ENCODE measurements at places on chromosomes 2 and 18.

DNA sequence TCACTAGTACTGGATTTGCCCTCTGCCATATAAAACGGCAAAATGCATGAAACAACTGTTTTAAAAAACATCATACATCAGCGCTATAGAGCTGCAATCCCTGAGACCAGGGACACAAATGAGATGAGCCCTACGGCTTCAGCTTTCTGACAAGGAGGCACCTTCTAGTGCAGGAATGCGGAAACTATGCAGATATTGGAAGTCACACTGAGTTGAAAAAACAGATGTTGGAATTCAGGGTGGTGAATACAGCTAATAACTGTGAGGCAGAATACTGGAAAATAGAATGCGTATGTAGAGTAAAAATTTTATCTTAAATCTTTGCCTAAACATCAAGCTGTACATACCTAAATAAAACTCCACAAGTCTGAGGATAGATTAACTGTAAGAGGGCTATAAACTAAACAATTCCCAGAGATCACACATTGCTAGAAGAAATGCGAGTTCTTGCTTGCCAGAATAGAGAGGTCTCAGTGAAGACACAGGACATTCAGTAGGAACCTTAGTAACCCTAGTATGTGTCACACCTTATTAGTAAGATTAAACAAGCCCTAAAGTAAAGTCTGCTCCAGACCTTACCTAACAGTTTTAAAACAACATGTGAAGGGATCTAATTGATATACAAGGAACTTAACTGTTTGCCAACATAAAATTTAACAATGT lies 541.4 kb upstream of the DDX18 start:
- DNase-seq: no peak

DNA sequence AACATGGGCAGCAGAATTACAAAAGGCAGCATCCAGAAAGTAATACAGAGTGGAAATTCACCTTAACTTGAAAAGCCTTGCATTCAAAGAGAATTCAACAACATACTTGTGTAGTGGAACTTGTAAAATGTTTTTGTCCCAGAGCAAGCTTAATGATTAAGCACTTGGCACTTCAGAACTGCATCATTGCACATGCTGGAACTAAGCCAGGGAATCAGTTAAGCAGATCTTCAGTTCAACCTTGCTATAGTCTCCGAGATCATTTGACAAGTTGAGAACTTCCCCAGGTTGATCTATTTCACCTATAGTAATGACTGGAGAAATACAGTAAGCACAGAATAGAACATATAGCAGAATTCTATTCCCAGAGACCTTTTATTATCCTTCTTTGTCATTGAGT lies 1337.2 kb upstream of the NXPH2 start:
- DNase-seq: no peak

DNA sequence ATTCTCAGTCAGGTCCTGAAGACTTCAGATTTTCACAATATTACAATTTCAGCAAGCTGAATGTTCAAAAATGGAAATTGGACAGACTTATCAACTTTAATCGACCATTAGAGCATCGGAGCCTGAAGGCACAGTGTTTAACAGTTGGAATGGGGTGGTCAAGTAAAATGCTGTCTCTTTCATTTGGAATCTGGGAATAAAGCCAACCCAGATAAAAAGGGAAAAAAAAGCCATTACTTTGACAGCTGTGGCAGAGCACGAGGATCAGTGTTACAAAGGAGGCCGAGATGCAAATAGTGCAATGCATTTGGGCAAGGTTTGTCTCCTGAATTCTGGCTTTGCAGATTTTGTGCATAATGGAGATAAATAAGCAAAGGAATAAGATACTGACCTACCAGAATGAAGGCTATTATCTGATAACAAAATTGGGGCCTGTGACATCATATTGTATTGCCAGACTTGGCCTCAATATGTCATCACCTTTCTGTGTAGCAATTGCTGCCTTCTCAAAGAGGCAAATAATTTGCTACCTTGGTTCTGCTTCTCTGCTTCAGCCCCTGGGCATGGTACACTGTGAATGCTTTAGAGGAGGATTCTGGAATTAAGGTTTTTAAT lies 277.5 kb upstream of the KLHL29 start:
- peak; percentile 58 for DNase-seq

DNA sequence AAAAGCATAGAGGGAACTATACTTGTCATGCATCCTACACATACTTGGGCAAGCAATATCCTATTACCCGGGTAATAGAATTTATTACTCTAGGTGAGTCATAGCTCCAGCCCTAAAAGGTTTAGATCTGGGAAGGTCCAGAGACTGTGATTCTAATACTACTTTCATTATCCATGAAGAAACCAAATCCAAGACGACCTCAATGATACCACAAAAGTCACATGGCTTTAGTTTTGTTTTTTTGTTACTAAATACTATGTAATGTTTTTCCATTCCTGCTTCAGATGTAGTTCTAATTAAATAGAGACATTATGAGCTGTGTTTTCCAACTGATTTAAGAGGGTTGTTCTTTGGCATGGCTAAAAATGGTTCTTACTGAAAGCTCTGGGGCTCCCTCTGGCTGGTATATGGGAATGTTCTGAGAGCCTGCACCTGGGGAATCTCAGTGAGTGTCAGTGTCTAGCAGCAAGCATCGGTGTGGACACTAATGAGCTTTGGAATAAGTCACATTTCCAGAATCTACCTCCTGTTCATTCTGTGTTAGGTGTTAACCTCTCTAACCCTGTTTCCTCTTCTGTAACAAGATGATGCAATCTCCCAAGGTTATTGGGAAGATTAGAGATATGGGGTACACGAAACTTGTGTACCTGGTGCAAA lies 20.5 kb upstream of the IL1RL2 start:
- no peak for DNase-seq

DNA sequence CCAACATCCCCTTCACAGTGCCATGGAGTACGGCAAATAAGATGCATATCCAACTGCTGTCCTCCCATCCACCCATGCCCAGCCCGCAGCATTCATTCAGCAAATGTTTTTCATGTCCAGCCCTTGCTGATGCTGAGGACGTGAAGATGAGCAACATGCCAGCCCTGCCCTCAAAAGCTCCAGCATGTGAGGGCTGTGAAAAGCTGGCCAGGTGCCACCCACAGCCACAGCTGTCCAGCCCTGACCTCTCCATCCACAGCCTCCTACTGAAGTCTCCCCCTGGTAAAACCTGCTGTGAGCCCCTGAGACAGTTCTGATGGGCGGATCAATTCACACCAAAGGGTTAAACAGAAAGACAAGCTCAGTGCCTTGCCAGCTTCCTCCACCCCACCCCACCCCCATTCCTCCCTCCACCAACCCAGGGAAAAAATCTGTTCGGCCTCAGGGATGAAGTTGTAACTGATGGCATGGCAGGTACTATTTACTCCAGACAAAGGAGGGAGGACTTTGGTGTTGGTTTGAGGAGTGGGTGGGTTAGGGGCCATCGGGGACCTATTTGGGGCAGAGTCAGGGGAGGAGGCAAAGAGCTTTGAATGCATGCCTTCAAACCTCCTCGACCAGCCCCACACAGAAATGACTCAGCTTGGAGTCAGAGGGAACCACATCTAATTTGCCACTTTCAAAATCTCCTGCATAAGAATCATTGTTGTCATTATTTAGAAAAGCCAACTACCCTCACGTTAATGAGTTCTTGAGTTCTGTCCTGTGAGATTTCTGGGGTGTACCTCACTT lies 4.3 kb downstream of the ZBTB7C start:
- no peak for DNase-seq

DNA sequence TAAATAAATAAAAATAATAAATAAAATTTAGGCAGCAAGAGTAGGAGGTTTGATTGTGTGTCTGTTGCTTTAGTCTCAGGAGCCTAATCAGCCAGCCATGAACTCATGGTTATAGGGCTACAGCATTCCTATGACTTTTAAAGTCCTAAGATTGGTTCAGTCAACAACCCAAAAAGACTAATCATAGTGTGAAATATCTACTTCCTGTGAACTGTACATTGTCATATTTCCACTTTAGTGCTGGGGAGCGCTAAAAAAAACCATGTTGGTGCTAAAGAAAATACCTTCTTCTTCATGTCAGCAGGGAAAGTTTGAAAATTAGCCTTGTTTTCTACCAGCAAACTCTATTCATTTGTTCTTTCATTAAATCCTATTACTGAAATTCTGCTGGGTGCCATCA lies 521.6 kb downstream of the RNF144A start:
- no peak for DNase-seq

- DNase-seq: no peak
These were observed 188.1 kb downstream of the ZEB2 start for GRCh38 chr2:144331674-144332355.

- no peak for DNase-seq
These were observed 25.6 kb downstream of the CYB5A start for GRCh38 chr18:74266161-74266560.

DNA sequence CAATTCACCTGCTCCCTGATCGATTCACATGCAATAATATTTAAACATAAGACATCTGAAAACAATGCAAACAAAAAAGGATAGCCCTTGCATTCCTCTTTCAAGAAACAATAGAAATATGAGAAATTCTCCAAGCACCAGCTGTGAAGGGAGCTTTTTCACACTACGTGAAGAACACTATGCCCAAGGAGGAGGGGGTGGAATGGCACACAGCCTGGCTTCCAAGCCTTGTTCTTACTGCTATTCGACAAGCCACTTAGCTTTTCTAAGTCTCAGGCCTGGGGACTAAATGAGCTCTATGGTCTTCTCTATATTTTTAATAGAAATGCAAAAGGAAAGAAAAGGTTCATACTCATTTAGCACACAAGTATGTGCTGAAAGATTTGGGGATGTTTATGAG lies 92.2 kb upstream of the CHRNA1 start:
- DNase-seq: no peak

GRCh38 chr18:77206676-77207374 lies 42.8 kb upstream of the GALR1 start:
- no peak for DNase-seq

DNA sequence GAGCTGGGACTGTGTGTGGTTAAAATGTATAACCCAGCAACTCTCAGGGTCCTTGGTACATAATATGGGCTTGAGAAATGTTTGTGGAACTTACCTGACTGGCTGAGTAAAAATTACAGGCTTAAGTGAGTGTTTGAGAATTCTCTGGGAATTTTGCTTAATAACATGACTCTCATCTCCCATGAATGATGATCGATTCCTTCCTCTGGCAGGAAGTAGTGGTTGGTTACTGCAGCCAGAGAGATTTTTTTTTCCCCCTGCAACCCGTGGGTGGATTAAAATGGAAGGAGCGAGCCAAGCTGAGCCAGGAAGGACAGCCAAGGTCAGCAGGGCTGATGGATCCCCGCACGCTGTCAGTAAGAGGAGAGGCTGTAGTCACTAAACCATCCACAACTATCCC lies 40.6 kb upstream of the RFX8 start:
- DNase-seq: no peak

DNA sequence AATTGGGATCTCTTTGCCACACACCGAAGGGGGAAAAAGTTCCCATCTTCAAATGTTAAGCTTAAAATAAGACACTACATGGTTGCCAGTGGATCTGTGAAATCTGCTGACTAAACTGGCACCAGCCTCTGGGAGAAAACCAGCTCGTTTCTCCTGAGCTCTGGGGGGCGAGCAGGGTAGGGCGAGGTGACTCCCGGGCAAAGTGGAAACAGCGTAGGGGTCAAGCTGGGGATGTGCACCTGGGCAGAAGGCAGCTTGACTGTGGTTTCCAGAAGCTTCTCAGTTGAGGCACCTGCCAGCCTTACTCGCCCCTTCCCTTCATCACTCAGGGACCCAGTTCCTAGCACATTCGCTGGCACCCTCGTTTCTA lies 62.8 kb downstream of the SFXN5 start:
- DNase-seq: no peak

DNA sequence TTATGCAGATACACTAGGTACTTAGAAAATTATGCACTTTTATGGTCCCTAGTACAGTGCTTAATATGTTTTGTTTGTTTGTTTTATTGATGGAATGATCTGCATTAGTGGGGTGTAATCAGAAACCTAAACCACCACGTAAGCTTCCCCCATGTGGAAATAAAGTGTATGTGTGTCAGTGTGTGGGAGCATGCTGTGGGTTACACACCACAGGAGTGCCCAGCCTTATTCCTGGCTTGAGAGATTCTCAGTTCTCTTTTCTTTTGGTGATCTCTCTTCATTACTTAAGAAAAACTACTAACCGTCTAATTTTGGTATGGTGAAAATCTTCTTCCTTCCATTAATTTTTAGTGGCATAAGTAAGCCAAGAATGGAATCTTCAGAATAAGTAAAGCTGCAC lies 398.6 kb downstream of the DCDC2C start:
- DNase-seq: no peak

DNA sequence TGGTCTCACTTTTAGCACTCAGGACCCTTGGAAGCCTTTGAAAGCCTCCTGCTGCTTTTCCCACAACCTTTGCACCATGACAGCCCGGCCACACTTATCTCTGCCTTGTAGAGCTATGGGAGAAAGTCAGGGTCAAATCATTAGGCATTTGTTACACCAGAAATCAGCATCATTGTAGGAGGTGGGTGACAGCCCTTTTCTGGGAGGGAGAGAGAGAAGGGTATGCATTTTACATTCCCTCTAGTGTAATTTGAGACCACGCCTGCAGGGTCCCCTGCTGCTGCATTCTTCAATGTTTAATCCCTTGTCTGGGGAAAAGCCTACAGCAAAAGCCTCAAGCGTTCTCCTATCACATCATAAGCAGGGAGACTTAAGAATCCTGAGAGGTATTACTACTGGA lies 766.8 kb upstream of the FAM98A start:
- no peak for DNase-seq

GRCh38 chr2:173970516-173970924 lies 5.3 kb upstream of the SP3 start:
- DNase-seq: no peak

DNA sequence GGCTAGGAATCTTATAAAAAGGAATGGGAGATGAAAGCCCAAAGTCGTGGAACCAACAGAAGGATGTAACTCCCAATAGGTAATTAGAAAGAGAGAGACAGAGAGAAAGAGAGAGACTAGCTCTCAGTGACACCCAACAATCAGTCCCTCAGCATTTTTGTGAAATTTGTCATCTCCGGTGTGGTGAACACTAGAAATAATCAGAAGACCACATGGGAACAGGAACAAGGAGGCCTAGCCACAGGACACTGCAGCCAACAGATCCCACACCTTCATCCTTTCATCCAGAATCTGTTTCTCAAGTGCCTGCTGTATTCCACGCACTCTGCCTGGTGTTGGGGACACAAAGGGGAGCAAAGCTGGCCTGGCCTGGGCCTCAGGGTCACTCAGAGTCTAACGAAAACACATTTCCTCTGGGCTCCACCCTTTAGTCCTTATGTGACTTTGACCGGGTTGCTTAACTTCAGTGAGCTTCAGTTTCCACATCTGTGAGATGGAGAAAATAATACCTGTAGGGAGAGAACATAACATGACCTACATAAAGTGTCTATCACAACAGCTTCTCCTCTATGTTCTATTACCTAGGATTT lies 53.1 kb downstream of the EHD3 start:
- no peak for DNase-seq

- no peak for DNase-seq
These were observed 1.1 kb downstream of the DSC3 start for GRCh38 chr18:31041271-31042083.

GRCh38 chr18:9092665-9093064 lies 9.8 kb upstream of the NDUFV2 start:
- no peak for DNase-seq

GRCh38 chr18:23578891-23579653 lies 7.2 kb downstream of the NPC1 start:
- no peak for DNase-seq

Data from NCI-H2081 (cell line).